DMS 273 treated with DMSO at 0.1 percent for 48 hours (cell line): ENCODE measurements at places on chromosomes 12 and 14.

GRCh38 chr14:75979071-75979571 is 2.7 kb downstream of the TGFB3 start:
- DNase-seq = no peak

DNA sequence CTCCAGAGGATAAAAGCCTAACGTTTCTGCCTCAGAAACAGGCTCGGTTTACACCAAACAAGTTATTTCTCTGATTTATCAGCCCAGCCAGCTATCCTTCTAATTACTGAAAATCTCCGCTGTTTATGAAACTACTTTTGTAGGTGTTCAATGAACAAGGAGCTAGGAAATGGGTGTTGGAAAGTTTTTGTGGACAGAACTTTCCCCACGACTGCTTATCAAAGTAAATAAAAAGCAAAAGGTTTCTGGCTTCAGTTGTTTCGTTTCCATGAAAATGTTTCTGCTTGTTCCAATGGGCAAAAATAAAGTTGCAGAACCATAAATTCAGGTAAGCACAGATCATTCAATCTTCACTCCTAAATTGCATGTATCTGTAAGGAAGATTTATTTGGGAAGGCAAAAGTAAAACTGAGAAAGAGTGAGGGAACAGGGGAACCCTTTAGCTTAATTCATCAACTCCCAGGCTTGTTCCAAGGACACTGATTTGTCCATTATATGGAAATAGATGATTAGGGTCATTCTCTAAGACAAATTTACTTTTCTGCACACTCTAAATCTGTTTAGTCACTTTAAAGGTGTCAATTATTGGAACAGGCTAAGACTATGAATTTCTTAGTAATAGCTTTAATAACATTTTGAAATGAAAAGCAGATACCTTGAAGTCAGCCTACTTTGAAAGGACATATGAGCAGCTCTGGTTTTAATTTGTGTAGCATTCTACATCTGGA is 175.9 kb upstream of the CDKN3 start:
- no peak for DNase-seq

GRCh38 chr12:80813820-80814219 is 97.1 kb downstream of the MYF5 start:
- DNase-seq = no peak

GRCh38 chr12:42259699-42260098 is 21.7 kb upstream of the YAF2 start:
- no peak for DNase-seq

- DNase-seq = peak; percentile 23
Measured at GRCh38 chr12:7374423-7375144, 69.4 kb downstream of the CD163L1 start.

DNA sequence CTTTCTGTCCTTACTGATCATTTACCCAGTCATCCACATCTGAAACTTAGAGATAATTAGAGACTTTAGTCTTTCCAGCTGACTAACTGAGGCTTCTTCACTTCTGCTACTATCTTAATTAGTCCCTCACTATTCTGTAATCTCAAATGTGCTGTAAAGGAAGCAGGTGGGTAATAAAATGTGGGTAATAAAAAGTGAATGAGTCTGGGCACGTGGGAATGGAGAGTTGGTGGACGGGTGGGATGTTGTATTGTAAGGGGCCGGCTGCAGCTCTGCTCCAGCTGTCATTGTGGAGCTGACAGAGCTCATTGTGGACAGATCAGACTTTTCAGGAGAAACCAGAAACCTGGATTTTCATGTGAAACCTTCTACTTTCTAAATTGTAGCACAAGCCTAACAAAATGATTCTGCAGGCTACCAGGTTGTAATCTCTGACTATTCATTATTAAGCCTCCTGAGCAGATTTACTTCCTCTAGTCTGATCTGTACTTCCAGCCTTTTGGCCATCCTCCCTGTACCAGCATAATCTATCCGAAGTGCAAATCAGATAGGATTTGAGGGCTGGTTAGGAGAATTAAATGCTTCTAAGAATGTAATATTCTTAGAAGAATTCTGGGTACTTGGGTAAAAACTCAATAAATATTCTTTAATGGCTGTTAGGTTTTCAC is 42.0 kb upstream of the BMAL2 start:
- DNase-seq = no peak

- DNase-seq = no peak
Measured at GRCh38 chr12:110379197-110379596, 24.3 kb downstream of the ANAPC7 start.

DNA sequence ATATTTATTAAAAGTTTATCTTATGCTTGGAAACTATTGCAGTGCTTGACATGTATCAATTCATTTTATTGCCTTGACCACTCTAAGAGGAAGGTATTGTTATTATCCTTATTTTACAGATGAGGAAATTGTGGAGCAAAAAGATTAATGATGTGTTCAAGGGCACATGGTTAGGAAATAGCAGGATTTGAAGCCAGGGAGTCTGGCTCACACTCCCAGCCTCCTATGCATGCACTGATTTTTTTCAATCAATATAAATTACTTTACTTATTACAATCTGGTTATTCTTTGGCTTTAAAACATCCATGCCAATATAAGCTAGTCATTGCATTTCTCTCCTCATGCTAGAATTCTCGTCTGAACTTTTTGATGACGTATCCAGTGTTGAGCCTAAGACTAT is 94.2 kb upstream of the TBX5 start:
- no peak for DNase-seq

DNA sequence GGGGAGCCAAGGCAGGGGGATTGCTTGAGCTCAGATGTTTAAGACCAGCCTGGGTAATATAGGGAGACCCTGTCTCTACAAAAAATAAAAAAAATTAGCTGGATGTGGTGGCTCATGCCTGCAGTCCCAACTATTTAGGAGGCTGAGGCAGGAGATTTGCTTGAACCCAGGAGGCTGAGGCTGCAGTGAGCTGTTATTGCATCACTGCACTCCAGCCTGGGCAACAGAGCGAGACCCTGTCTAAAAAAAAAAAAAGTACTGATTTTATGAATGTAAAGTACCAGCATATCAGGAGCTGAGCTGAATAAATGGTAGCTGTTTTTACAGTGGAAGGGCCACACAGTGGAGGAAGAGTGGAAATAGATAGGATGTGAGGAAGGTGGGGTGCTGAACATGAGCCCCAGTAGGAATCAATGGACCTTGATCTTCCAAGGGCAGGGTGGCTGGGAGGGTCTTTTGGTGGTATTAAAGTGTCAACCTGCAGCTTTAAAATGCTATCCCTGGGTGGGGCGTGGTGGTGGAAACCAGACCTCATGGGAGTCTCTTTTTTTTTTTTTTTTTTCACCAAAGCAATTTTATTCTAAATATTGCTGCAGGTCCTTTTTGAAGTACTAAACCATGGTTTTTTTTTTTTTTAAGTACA is 2.2 kb downstream of the ATP23 start:
- DNase-seq = no peak

DNA sequence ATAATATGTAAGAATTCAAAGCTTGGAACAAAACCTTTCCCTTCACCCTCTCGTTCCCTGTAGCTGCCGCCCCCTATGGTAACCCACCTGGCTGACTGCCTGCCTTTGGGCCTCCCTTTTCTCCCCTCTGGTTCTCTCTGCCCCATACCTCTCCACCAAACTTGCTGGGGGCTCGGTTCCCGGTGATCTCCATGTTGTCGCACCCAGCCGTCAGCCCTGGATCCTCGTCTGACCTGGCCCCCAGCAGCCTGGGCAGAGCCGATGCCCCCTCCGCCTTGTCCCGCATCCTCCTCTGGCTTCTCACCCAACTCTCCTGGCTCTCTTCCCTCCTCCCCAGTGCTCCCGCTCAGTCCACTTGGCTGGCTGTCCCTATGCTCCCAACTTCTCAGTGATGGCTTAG is 4.5 kb downstream of the CYP46A1 start:
- no peak for DNase-seq

DNA sequence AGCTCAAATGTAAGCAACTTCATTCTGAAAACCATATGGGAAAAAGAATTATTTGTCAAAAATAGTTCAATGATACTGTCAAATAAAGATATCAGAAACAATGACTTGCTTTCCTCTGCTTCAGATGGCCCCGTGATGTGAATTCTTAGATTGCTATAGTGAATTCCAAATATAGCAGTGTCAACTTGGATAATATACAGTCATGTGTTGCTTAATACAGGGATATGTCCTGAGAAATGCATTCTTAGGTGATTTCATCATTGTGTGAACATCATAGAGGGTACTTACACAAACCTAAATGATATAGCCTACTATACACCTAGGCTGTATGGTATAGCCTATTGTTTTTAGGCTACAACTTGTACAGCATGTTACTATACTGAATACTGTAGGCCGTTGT is 108.7 kb upstream of the MIS18BP1 start:
- DNase-seq = no peak

DNA sequence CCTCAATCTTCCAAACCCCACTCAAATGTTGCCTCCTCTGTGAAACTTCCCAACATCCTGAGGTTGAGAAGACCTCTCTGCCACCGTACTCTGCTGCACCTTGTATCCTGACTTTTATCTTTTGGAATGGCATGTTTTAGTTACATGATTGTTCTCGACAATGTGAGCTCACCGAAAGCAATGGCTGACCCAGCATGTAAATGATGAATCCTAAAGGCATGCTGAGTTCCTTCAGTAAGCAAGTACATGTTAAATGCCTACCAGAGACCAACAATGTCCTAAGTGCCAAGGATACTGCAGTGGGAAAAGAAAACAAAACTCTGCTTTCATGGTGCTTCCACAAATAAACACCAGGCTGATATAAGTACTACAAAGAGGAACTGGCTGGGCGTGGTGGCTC is 13.7 kb downstream of the PPP1R13B start:
- DNase-seq = no peak

DNA sequence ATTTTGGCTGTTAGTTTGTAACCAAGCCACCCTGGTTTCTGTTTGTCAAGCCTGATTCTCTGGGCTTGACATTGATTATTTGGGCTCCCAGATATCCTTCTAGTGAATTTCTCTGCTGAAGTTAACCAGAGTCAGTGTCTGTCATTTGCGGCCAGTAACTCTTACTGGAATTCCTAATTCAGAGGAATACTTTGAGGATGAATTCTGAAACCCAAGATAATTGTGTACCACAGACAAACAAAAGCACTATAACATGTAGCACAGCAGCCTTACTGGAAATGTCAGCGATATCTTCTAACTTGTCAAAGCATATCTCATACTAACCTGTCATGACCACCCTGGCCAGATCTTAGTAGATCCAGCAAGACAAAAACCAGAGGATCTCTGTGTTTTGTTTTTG is 84.4 kb upstream of the HIF1A start:
- DNase-seq = no peak

GRCh38 chr12:109845824-109846205 is 12.6 kb upstream of the TRPV4 start:
- DNase-seq = no peak

DNA sequence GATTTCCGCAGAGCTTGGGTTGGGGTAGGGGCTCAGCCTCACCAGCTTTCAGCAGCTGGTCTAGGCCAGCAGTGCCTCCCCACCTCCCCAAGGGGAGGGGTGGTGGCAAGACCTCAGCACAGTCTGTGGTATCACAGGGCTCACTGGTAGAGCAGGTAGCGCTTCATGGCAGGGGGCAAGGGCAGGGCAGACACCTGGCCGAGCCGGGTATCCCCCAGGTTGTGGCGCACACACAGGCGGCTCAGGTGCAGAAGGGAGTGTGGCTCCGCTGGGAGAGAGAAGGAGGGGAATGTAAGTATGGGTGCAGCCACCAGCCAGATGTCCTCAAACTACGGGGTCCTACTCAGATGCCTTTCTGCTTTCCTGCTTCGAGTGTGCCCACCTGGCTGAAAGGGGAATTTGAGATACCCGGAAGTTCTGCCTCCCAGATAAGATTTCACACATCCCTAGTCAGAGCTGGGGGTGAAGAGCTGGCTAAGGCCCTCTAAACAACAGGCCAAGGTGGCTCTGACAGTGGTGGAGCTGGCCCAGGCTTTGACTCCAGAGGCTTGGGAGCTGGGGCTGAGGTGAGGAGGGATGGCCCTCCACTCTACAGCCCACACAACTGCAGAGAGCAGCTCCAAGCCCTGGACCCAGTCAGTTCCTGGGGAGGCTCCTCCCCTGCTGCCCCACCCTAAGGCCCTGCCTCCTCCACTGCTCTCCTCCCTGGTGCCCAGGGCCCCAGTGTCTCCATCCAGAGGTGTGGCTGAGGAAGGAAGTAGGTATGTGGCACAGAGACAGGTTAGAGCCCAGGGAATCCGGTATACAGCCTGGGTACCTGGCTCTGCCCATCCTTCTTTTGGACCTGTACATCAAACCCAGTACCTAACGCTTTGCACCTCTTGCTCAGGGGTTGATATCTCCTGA is 1.8 kb downstream of the SPSB2 start:
- no peak for DNase-seq

DNA sequence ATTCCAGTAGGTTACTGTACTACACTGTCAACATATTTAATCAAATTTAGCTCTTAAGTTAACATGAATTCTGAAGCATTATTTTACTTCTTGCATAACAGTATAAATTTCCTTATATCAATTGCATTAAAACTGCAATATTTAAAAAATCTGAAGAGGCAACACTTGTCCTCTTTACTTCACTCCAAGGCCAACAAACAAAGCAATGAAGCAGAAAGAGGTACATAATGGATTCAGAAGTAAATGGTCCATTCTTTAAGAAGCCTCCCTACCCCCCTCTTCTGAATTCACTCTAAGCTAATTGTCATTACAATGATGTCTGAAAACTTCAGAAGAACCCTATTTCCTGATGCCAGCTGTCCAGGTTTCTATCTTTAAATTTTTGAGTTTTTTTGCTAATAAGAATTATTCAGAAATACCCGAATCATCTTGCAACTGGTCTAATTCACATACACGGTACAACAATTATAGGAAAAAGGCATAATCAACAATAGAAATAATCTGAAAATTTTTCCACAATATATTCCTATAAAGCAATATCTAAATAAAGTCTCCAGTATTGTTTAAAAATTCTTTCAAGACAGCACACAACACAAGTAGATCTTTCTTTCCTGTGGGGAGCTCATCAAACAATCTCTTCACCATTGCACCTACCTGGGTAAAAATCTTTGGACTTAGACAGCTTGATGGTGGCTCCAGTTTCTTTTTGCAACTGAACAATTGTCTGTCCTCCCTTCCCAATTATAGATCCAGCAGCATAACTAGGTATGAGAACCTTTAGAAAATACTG is 2.9 kb downstream of the NOVA1 start:
- DNase-seq = no peak

DNA sequence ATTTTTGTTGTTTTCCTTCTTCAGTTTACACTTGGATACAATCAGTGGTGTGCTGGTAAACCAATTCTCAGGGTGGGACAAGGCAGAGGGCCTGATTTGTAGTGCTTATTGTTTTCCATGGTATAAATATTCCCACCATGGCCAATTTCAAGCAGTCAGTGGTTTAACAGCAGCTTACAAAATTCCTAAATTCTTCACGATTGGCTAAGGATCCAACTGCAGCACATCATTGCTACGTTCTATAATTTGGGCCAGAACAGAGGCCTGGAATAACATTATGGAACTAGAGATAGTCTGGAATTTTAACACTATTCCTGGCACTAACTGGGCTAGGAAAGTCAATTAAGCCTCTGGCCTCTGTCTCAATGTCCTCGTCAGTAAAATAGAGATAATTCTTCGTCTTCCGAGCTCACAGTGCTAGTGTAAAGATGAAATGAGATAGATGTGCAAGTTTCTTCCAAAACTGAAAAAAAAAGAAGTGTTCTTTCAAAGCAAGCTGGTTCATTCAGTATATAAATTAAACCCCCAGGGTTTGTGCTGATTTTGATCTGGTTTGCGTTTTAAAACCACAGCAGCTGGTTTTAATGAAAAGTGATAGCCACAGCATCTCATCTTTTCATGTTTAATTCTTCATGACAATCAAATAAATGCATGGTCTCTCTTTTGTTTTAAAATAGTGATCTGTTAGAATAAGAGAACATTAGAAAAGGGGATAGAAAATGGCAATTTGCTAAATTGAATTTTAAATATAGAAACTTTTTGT is 104.1 kb downstream of the EPS8 start:
- no peak for DNase-seq
